ENCODE measurements at places on chromosomes 6 and 20.

GRCh38 chr6:43980004-43980795 is 147.1 kb downstream of the MRPL14 start:
- DNase-seq = no peak

DNA sequence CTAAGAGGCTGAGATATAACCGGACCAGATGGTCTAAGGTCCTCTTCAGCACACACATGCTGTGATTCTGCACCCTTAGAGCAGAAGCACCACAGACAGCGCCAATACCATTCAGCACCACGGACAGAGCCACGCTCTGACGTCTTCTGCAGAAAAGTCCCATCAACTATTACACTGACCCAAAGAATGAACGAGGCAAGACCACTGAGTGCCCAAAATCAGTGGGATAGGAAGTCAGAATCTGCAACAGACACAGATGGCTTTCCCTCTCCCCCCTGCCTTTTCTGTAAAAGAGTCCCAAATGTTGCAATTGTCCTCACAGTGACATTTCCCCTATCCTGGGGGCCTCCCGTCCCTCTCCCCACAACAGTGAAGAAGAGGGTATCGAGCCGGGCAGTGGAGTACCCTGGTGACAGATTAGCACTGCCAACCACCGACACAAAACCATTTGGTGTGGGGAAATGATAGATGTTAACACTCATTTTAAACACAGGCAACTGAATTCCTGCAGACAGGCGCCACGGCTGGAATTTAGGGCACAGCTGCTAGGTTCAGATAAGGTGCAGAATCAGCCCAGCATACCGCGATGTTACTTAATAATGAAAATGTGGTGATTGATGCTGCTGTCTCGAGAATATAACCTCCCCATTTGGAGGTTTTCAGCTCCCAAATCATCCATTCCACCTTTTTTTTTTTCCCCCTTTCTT is 66.6 kb upstream of the CTNNBL1 start:
- DNase-seq = no peak

GRCh38 chr6:67016921-67017460 is 1310.0 kb upstream of the EYS start:
- DNase-seq = no peak

GRCh38 chr6:97963193-97963592 is 680.2 kb upstream of the MMS22L start:
- no peak for DNase-seq

- no peak for DNase-seq
These were observed at the start of gene LTA for GRCh38 chr6:31572041-31572911. TSS of gene LTA (plus strand) at chr6:31572289. CDS start at chr6:31572743, 454 bp downstream.

DNA sequence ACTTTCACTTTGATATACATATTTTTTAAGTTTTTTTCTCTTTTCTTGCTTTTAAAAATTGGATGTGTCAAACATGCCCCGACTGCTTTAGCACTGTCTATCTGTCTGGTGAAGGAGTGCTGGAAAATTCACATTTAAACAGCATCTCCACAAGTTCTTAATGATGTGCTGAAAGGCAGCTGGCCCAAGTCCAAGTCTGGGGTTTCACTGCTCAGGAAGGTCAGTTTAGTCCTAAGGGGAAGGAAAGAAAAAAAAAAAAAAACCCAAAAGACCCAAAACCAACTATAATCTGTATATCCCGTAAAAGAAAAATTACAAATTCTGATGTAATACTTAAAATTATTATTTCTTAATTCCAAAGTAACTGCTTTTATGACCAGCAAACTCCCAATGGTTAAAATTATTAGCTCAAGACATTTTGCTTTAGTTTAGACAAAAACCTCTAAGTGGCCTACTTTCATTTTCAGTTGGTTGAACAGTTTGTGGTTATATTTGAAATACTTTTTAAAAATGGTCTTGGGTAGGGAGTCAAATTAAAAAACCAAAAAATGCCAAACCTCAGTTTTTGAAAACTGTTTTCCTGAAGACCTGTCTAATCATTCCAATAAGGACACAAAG is 79.5 kb upstream of the PREP start:
- no peak for DNase-seq

DNA sequence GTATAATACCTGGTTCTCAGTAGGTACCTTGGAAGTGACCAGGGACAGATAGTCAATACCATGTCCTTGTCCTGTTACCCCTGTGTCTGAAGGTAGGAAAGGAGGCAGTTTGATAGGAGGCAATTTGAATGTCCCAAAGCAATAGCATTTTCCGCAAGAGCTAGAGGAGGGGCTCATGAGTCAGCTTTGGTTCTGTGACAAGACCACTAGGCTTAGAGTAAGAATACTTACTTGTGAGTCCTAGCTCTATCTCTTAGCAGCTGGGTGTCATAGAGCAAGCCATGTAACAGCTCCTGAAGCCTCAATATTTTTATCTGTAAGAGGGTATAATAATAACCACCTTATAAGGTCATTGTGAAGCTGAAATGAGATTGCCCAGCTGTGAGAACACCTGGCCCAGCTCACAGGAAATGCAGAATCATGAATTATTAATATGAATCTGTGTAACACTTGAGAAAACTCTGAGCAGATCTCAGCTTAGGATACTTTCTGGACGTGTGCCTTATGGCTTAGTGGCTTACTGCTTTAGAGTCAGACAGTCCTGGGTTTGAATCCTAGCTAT is 58.6 kb downstream of the DAAM2 start:
- no peak for DNase-seq

DNA sequence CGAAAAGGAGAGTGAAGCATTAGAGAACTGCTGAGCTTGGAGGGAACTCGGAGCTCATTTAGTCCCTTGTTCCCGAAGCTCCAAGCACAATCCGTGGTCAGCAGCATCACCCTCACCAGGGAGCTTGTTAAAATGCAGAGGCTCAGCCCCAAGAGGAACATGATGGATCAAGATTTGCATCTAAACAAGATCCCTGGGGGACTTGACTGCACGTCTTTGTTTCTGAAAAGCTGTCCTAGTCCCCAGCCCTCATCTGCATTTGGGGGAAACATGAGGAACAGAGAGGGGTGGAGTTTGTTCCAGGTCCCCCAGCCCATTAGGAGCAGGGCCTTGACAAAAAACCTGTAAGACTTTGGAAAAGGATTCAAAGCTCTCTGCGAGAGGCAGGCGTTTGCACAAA is 4.1 kb upstream of the LBP start:
- DNase-seq = no peak

DNA sequence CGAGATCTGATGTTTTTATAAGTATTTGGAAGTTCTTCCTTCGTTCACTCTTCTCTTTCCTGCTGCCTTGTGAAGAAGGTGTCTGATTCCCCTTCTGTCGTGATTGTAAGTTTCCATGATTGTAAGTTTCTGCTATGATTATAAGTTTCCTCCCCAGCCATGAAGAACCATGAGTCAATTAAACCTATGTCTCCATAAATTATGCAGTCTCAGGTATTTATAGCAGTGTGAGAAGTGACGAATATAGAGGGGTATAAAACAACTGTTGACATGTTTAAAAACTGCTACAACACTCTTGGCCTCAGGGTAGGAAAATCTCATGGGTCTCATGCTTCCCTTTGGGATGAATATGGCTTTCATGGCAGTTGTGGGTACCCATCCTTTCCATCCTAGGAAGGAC is 5.8 kb upstream of the WFDC2 start:
- DNase-seq = no peak

- DNase-seq = peak; percentile 7
These were observed 121.5 kb upstream of the NEDD9 start for GRCh38 chr6:11353921-11354389.

DNA sequence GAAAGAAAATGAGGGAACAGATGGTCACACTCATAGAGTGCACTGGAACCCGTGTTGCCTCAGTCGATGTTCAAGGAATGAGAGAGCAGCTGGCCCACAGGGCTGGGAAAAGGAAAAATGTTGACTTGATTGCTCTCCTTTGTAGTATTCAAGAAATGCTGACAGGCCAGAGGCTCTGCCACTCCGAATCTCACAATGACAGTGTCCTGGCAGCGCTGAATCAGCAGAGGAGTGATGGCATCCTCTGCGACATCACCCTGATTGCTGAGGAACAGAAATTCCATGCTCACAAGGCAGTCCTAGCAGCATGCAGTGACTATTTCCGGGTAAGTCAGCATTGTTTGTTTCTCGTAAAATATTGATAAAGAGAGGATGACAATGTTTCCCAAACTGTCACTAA is 51.3 kb downstream of the KLHL32 start:
- DNase-seq = no peak

- DNase-seq = peak; percentile 13
These were observed 639 bp upstream of the RCAN2 start for GRCh38 chr6:46491628-46492547.

GRCh38 chr20:35615667-35616464 is at the start of gene SPAG4:
TSS of gene SPAG4 (plus strand) at chr20:35615829. CDS start at chr20:35616004, 175 bp downstream.
- DNase-seq = peak; percentile 60

DNA sequence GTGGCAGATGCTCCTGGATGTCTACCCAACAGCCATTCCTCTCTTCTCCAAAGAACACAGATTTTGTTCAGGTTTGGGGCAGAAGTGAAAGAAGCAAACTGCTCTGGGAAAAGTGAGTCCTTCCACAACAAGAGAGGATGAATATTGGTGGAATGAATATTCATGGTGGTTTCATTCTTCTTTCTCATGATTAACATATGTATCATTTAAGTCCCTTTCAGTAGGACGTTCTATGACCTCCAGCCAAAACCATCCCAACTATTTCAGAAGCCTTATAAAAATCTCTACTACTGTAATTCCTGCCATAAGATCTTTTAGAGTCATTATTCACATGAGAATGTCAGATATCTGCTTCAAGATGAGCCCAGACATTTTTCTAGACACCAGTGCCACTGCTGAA is 44.4 kb downstream of the MDN1 start:
- DNase-seq = no peak

DNA sequence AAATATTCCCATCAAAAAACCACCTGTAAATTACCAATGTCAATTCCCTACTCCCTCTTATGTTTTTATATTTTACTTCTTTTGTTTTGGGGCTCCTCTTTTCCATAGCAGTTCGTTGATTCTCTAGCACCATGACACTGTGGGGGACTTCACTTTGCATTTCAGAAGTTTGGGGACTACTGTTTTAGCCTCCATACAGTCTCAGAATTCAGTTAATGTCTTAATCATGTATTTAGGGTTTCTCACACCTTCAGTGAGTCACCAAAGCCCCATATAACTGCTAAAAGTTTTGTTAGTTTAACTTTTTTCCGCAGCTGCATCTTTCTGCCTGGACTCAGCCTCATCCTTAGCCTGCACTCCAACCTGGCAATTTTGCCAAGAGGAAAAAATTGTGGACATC is 20.7 kb upstream of the AIG1 start:
- DNase-seq = no peak

DNA sequence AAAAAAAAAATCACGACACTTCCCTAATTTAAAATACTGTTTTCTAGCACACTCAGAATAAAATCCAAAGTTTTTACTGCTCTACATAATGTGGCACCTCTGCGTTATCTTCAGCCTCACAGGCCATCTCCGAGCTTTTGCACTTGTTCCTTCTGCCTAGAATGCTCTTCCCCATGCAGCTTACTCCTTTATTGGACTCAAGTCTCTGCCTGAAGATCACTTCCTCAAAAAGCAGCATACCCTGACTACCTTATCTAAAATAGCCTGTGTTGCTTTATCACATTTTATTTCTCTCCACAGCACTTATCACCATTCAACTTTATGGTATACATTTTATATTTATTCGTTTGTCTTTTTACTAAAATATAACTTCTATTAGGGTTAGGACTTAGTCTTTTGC is 2.3 kb downstream of the ZNF322 start:
- no peak for DNase-seq

GRCh38 chr20:64041781-64042053 is 5.7 kb downstream of the C20orf204 start:
- DNase-seq = no peak

DNA sequence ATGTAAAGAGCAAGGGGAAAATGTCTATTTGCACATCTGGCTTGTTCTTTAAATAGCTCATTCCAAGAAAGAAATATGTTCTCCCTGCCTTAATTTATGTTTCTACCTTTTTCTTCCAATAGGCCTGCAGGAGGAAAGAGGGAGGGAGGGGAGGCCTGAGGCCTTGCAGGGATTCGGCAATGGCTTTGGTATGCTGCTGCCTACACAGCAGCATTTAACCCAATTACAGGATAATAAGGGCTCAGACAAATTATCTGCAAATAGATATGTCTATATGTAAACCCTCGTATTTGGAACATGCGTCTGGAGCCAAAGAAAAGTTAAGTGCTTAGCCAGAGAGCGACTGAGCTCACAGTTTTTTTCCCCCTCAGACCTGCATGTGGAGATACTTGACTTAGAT is 277.2 kb downstream of the CDC5L start:
- no peak for DNase-seq

DNA sequence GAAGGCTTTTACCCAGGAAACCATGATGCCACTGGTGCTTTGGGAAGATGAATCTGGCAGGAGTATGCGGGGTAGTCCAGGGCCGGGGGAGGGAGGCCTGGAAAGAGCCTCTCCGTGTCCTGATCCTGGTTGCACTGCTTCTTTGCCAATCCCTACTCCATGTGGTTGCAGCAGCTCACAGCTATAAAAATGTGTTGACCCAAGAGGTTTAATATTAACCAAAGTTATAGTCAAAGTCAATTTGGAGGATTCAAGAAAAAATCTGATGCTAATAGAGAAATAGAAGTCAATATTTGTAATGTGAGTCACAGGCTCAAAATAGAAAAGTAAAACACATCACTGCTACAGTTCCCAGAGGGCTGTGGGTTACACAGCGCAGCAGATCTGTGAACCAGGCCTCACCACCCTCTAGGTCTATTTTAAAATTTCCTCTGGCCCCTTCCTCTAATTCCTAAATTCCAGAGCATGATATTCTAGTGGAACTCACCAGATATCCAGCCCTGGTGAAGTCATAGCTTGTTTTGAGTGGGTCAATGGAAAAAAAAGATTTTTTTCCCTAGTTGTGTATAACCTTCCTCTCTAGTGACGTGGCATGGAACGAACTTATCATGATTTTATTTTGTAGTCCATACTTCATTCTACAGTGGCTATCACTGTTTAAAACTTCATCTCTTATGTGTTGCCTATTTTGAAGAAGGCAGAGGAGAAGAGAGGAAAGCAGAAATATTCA is 63.2 kb upstream of the BMP2 start:
- DNase-seq = no peak

DNA sequence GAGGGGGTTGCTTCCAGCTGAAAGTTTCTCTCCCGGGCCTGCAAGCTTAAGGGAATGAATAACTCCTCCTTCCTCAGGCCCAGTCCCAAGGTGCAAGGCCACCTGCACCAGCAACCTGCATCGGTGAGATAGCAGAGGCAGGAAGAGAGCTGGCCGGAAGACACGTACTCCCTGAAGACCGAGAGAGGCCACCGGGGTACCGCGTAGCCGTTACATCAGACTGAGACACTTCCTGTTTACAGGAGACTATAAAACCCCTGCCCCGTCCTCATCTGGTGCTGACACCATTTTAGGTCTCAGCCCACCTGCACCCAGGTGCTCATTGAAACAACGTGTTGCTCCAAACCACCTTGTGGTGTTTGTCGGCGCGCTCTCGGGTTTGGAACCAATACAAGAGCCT is 60.5 kb upstream of the PRND start:
- DNase-seq = no peak

- DNase-seq = no peak
These were observed 43.7 kb downstream of the CDH22 start for GRCh38 chr20:46264391-46265266.

DNA sequence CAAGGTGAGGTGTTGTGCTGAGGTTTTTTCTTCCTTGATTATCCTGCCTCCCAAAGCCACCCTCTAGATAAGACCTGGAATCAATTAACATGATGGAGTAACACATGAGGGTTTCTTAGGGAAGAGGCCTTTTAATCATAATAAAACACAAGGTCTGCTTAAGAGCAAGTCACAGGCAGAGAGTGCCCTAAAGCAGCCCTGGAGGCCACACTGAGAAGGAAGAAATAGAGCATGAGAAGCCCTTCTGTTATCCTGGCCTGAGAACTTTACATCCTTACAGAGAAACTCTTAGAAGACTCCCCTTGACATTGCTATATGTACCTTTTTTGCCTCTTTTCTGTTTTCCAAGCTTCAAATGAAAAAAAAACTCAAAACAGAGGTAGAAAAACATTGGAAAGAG is 132.3 kb downstream of the CEP57L1 start:
- no peak for DNase-seq

All from caudate nucleus (tissue), 63 donors.